ENCODE measurements at places on chromosomes 5 and 9. TPM values are rescaled to one million over a fixed set of nuclear protein-coding genes. Genes with fewer than 3 reads are reported as not detected.

The C5orf63 gene
- total RNA-seq: 2.0 TPM

DNA sequence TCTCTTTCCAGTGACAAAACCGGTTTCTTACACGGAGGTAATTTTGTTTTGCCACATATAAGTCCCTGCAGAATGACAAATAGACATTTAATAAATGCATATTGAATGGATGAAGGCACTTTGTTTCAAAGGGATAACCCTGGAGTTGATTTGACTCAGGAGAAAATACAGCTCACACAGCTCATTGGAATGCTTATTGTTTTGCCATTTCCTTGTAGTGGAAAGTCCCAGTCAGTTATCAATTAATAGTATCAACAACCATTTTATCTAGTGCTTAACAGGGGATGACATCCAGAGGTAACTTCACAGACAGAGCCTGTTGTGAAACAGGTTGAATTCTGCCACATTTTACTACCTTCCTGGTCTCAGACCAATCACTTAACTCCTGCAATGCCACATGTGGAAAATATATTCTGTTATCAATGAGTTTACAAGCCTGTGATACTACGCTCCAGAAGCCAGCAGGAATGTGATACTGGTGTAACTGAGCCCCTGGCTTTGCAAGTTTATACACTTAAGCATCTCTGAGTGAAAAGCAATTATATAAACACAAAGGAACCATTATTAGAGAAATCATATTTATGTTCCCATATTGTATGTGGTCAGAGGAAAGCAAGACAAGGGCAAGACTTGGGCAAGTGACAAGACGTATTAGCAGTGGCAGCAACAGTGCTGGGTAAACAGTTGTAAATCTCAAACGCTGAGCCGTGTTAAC, 123.1 kb upstream of the ANKRD55 start:
- H3K27ac ChIP-seq: no peak overlapping the region
- no peaks in the 10 kb centered on the region for H3K36me3 ChIP-seq
- H3K4me3 ChIP-seq: no peak overlapping the region
- H3K27me3 ChIP-seq: no peaks in the 10 kb centered on the region

- no peaks in the 10 kb centered on the region for H3K4me1 ChIP-seq
- no peaks in the 10 kb centered on the region for H3K27me3 ChIP-seq
- H3K36me3 ChIP-seq: no peaks in the 10 kb centered on the region
Measured at GRCh38 chr9:109349421-109349846, 28.6 kb upstream of the EPB41L4B start.

The CSF2 gene
- not detected for total RNA-seq

DNA sequence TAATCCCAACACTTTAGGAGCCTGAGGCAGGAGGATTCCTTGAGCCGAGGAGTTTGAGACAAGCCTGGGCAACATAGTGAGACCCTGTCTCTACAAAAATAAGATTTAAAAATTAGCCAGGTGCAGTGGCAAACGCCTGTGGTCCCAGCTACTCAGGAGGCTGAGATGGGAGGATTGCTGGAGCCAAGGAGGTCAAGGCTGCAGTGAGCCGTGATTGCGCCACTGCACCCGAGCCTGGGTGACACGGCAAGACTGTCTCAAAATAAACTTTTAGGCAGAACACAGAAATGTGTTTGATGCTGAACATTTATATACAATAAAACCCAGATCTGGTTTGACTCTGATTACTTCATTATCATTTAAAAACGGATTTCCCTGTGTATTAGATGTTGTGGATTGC, 4.9 kb downstream of the ENTR1 start:
- no peak overlapping the region for H3K4me3 ChIP-seq
- no peak for DNase-seq
- H3K36me3 ChIP-seq: peaks cover 15% of the 10 kb centered on the region
- H3K4me1 ChIP-seq: peaks cover 17% of the 10 kb centered on the region

GRCh38 chr9:116103976-116104820, 49.4 kb upstream of the PAPPA start:
- H3K4me3 ChIP-seq: no peak overlapping the region
- H3K27me3 ChIP-seq: no peaks in the 10 kb centered on the region
- H3K36me3 ChIP-seq: no peaks in the 10 kb centered on the region
- no peak for DNase-seq

DNA sequence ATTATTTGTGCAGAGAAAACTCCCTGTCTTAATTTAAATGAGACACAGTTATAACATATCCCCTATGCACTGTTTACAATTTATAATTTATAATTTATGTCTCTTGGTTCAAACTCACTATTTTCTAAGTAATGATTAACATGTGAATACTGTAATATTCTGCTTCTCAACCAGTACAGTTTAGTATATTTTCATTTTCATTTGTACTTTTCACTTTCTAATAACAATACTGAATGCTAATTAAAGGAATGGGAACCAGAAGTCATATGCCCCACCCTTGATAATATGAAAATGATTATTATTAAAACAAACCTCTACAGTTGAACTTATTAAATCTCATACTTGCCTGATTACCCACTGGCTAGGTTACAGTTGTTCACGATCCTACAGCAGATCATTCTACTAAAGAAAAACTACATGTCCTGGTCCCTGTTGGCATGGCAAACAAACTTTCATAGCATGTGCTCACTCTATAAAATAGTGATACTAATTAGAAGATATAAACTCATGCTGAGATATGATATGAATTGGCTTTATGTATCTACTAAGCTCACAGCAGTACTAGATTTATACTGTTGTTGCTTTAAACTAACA, 66.4 kb downstream of the POU5F2 start:
- no peak for DNase-seq
- H3K4me3 ChIP-seq: no peak overlapping the region
- peaks cover 13% of the 10 kb centered on the region for H3K4me1 ChIP-seq
- H3K36me3 ChIP-seq: no peaks in the 10 kb centered on the region
- no peaks in the 10 kb centered on the region for H3K27me3 ChIP-seq

DNA sequence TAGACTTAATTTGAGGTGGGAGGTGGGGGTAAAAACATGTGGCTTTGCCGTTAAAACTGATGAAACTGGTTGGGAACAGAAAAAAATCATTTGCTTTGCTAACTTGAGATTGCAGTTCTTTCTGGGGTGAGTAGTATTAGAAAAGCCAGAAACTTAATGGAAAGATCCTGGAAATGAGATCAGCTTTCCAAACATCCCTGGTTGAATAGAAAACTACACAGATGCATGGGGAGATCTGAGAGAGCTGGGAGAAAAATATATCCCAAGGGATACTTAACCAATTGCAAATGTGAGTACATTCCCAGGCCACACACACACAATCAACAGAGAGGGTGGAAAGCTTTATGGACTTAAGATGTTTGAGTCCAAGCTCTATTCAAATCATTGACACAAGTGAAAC, 222.3 kb downstream of the YTHDC2 start:
- DNase-seq: no peak
- no peak overlapping the region for H3K27ac ChIP-seq
- H3K36me3 ChIP-seq: no peaks in the 10 kb centered on the region
- no peaks in the 10 kb centered on the region for H3K27me3 ChIP-seq
- H3K4me1 ChIP-seq: no peaks in the 10 kb centered on the region
- H3K4me3 ChIP-seq: no peak overlapping the region
